Hepatic stellate cell (primary cell): ENCODE measurements at places on chromosomes 4 and X.
A peak's percentile ranks its signal among the peaks of the same experiment; 100 is the strongest.

DNA sequence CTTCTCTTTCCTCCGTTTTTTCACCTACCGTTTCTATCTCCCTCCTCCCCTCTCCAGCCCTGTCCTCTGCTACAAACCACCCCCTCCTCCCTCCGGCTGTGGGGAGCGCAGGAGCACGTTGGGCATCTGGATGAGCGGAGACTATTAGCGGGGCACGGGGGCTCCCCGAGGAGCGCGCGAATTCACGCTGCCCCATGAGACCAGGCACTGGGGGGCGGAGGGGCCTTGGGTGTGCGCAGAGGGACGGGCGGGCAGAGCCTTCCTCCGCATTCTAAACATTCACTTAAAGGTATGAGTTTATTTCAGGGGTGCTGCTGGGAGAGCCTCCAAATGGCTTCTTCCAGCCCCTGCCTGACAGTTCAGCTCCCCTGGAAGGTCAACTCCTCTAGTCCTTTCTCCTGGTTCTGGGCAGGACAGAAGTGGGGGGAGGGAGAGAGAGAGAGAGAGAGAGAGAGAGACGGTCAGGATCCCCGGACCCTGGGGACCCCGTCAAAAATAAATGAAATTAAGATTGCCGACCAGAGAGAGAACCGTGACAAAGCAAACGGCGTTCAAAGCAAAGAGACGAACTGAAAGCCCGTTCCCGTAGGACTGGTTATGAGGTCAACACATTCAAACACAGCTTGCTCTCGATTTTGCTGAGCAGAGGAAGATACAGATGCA lies 5.0 kb downstream of the SHOX start:
- no peak for DNase-seq

GRCh38 chr4:169810325-169811323 lies 52.9 kb upstream of the HPF1 start:
- peak; percentile 47 for DNase-seq

GRCh38 chr4:27692158-27692557 lies 831.5 kb downstream of the STIM2 start:
- DNase-seq, result peak; percentile 3

- DNase-seq, result no peak
These were observed 19.2 kb downstream of the DIAPH2 start for GRCh38 chrX:96703816-96704215.

DNA sequence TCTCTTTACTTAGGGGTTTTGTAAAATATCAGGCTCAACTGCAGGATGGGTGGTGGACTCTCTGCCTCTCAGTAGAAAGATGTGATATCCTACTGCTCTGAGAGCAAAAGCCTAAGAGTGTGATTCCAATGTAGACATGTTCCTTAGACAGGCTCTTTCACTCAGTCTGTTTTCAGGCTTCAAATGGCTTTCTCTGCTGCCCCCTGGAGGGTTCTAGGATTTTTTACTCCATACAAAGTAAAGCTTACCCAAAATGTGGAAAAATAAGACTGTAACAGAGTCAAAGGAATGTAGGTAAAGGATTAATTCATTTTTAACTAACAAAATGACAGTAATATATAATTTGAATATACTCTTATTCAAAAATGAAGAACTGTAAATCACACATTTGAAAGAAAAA lies 32.1 kb downstream of the ZGRF1 start:
- DNase-seq, result peak; percentile 50

DNA sequence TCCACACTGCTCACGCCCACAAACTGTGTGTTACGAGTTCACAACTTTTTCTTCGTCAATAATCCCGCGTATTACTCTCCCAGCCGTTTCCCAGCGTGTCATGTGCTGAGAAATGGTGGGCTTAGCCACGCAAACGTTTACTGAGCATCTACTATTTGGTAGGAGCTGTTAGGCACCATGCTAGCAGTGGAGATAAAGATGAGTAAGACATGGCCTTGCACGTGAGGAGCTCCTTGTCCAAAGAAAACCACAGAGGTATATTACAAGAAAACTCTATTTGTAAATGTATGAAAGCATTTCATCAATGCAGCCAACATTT lies 821 bp upstream of the TMEM128 start:
- no peak for DNase-seq

- DNase-seq, result peak; percentile 57
These were observed 57.0 kb upstream of the SORCS2 start for GRCh38 chr4:7135389-7135746.

DNA sequence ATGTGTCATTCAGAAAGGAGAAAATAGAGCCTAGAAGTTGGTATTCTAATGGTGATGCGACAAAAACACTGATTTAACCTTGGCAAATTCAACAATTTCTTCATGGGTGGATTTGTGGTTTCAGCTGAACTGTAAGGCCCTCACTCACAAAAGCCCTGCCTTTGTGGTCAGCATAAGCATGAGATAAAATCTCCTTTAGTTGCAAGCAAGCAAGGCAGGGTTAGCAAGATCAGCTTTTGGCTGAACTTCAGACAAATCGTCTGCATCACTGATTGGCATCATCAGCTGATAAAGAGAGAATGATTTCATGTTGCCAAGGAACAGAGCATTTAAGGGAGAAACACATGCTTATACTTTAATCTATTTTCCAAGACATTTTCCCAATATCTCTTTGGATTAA lies 2582.2 kb downstream of the PCDH7 start:
- DNase-seq, result no peak

GRCh38 chrX:2346158-2346557 lies 154.6 kb downstream of the DHRSX start:
- DNase-seq, result no peak

- DNase-seq, result peak; percentile 52
These were observed 2.4 kb upstream of the PCDH10 start for GRCh38 chr4:133146574-133147241.

DNA sequence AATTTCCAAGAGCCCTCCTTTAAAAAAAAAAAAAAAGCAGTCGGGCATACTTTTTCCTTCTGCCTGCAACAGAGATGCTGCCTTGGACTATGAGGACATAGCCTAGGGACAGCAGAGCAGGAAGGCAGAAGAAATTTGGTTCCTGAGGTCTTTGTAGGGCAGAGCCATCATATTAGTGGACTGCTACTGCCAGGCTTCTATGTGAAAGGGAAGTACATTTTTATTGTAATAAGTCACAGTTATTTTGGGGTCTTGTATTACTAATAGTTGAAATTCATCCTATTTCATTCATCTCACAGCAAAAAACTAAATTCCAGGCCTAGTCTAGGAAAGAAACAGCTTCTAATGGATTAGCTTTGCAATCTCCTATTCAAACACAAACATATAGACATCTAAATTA lies 211.2 kb downstream of the NSUN7 start:
- peak; percentile 34 for DNase-seq

DNA sequence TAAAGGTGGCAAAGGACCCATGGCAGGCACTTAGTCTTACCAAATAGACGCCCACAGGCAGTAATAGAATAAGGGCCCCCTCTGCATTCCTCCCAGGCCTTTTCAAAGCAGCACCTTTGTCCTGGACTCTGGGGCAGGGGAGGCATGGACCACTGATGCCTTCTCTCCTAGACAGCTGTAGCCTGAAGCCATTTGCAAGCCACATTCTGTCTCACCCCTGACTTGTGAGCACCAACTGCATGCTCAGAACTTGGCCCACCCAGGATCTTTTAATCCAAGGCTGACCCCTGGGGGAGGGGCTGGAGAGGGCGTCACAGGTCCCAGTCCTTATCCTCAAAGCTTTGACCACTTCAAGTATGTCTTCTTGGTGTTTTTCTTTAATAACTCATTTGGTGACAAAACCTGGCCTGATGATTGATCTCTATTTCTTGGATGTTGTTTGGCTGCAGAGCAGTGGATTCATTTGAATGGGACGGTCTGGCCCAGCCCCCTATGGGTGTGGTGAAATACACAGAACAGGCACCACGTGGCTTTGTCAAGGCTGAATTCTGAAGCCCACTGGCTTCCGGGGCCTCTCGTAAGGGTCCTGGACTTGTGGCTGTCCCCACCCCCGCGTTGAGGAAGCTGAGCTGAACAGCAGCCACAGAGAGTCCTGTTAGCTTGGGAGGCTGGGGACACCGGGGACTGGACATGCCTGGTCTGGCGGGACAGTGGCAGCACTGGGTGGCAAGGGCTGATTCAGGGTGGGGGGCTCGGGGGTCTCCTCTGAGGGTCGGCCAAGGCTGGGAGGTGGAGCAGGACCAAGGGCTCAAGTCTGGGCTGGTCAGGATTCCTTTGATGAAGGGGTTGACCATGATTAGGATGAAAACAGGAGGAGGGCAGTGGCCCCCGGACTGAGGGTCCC lies 36.6 kb downstream of the ADRA2C start:
- DNase-seq, result no peak

GRCh38 chr4:136699905-136700304 lies 832.4 kb downstream of the PCDH18 start:
- DNase-seq, result no peak

DNA sequence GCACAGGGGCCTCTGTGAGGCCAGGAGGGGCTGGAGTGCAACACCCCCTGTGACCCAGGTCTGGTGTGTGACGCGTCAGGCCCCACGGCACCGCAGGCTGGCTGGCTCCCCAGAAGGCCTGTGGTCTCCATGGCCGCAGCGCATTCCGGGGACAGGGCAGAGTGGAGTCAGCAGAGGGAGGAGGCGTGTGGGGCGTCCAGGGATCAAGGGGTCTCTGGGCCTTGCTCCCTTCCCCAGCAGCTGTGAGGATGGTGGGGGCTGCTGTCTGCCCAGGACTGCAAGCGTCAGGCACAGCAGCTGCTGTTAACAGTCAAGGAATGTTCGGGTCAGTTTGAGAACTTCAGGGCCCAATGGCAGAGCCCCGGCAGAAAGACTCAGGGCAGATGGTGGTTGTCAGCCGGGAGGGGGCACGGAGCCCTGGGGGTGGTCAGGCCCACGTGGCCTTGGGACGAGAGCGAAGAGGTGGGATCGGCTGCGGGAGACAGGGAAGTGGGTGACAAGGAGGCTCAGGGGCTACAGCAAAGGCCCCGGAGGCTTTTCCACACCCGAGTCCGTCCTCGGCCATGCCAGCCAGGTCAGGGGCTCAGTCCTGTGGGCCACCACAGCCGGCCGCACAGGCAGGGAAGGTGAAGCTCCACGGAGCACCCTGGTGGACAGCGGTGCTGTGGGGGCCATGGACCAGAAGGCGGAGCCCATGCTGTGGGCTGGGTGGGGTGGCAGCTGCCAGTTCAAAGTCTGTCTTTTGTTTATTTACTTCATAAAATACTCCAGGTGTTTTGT lies 18.3 kb downstream of the PCGF3 start:
- DNase-seq, result no peak

- DNase-seq, result peak; percentile 12
These were observed 64.5 kb downstream of the SMC1A start for GRCh38 chrX:53357799-53358530.

GRCh38 chr4:96407738-96408463 lies 568.0 kb downstream of the PDHA2 start:
- DNase-seq, result no peak

DNA sequence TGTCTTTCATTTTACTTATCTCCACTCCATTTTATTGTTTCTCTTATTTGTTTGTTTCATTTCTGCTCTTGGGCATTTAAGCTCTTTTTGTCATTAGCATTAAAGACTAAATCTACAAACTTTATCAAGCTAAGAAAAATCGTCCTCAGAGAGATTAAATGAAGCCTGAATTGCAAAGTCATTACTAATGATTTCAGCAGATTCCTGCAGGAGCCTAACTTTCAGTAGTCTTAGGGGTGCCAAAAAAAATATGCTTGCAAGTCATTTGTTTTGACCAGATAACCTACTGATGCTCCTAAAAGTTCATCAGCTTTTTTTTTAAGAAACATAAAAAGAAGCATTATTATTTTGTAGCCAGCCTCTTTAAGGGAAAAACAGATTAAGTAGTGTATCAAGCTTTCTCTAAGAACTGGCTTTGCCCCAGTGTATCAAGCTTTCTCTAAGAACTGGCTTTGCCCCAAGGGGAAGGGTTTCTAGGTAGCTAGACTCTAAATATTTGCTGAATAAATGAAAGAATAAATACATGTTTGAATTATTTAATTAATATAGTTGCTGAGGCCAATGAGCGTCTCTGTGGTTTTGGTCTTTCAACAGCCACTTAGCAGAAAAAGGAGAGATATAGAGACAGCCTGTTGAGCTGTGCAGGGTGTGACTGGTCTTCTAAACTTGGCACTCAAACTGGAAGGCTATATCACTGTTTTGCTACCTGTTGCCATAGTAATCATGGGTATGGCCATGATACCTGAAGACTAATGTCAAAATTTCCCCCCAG lies 174.2 kb downstream of the BTC start:
- DNase-seq, result no peak

GRCh38 chr4:4659871-4660651 lies 118.2 kb upstream of the STX18 start:
- DNase-seq, result peak; percentile 85

- DNase-seq, result no peak
These were observed 819.2 kb downstream of the RAPGEF2 start for GRCh38 chr4:159922119-159922518.

DNA sequence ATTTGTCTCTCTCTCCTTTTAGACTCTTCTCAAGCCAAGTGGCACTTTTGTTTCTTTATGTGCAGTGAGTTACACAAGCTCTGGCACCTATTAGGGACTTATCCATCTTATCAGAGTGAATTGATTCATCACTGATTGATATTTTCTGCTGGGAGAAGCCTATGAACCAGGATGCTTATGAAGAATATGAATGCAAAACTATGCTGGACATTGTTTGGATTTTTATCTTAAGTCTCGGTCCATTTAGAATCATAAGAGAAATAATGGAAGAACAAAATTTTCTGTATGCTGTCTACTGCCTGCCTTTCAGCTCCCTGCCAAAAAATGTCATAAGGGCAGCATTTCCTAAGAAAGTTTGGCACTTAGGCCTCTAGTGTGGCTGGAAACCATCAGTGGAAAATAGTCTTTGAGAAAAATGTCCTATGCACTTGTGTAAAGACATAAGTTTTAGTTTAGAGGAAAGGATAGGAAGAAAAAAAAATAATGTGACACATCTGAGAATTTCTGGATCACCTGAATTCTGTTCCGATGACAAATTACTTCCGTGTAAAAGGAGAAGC lies 365.7 kb upstream of the MAD2L1 start:
- no peak for DNase-seq

DNA sequence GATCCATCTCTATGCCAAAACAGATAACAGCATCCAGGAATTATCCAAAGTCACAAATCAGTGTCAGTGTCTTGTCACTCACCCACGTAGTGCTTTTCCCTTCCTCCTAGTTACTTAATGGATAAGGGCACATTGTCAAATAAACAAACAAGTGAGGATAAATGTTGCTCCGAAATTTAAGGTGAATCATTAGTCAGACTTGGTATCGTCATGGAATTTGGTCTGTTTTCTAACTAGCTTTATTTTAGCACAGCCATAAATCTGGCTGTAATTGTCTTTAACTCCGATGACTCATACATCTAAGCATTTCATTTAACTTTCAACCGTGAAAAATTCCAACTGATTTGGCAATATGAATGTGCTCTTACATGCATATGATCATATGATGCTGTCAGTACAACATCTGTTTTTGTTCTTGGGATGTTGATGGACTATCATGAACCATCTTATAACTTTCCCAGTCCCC lies 83.3 kb downstream of the SNCA start:
- DNase-seq, result peak; percentile 14

- DNase-seq, result peak; percentile 34
These were observed 26.2 kb downstream of the LIN54 start for GRCh38 chr4:82984459-82984858.
